ENCODE measurements at places on chromosomes 2 and 18.

GRCh38 chr2:214628091-214628490 is 181.4 kb downstream of the BARD1 start:
- DNase-seq, result no peak

DNA sequence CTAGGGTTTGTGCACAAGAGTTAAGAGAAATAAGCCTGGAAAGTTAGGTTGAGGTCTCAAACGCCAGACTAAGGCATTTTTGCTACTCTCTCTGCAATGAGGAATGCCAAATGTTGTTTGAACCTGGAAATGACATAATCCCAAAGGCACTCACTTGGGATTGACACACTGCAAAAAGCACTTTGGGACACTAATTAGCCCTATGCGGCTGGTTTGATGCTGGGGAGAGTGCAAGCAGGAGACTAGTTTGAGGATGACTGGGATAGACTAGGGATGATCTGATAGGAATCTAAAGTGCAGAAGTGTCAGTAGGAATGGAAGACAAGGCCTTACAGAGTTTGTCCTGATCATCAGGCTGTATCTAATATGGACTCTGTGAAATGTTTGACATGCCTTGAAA is 469.0 kb downstream of the SLC4A3 start:
- no peak for DNase-seq

DNA sequence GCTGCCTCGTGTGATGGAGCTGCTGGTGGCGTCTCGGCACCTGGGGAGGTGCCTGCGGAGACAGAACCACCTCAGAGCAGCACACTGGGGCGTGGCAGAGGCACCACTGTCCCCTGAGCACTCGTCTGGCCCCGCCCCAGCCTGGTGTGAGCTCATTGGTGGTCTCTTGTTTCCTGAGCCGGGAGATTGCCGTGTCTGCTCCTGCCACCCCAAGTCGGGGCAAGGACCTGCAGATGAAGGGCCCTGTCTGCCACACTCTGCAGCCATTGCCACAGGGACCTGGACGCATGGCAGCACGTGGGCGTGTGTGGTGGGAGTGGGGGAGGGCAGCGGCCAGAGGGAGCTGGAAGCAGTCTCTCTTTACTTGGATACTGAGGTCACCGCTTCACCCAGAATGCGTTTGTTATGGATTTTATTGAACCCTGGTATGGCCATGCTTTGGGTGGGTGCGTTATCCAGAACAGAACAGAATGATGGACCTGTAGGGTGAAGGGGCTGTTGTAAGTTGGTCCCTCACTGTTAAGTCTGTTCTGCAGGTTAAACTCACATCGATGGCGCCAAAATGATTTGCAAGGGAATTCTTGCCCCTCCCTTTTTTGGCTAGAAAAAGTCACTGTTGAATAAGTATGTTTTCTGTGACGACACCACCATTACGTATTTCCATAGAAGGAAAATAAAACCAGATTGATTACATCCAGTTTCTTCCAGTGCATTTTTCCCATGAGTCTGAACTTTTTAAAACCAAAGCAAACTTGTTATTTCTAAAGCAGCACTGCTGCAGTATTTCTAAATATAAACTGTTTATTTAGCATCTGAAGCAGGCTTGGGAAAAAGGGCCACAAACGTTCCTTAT is 92.0 kb downstream of the USP40 start:
- peak; percentile 19 for DNase-seq

- DNase-seq, result no peak
Measured at GRCh38 chr2:162044586-162044985, 29.4 kb downstream of the DPP4 start.

Measured in tibial artery (tissue), 4 donors.